ENCODE measurements at places on chromosomes 3 and 15. TPM values are rescaled to one million over a fixed set of nuclear protein-coding genes. Genes with fewer than 3 reads are reported as not detected.

The KBTBD13 gene
- total RNA-seq, result not detected

The ZNF619 gene
- total RNA-seq, result 6.2 TPM

The ABHD17C gene
- 24.8 TPM for total RNA-seq

GRCh38 chr15:66129586-66129985, 124.0 kb downstream of the MEGF11 start:
- no peak for DNase-seq

- no peak for DNase-seq
Measured at GRCh38 chr3:197478746-197479668, 76.8 kb downstream of the BDH1 start.

DNA sequence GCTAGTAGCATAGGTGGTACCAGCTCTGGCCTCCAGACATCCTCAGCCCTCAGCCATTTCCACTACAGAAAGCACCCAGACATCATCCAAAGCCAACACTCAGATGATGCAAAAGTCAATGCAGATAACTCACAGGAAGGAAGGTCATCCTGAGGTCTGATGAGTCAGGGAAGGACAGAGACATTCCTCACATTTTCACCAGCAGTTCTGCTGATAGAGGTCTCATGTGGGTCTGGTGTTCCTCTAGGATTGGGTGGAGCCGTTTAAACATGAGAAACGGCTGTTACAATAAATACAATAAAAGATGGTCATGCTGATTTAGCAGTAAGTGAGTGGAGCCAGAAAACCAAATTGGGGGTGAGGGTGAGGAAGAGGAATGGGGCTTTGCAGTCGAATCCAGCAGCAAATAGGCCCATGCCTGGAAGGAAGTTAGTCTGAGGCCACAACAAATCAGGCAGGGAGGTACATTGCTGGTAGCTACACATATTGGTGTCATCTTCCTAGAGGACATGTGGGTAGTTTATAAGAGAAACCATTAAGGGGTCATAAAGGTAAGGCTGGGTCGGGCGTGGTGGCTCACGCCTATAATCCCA, 33.3 kb upstream of the FLNB start:
- peak; percentile 92 for DNase-seq

- no peak for DNase-seq
Measured at GRCh38 chr15:98292442-98293240, 332.1 kb downstream of the ARRDC4 start.

- no peak for DNase-seq
Measured at GRCh38 chr3:122025296-122025695, 3.2 kb upstream of the ILDR1 start.

Measured in foreskin keratinocyte (primary cell).